Stimulated activated CD8-positive, alpha-beta memory T cell treated with anti-CD3 and anti-CD28 coated beads, Interleukin-2, amount 100 ng/mL, for 48 hours (primary cell): ENCODE measurements at places on chromosomes 3 and 15.

DNA sequence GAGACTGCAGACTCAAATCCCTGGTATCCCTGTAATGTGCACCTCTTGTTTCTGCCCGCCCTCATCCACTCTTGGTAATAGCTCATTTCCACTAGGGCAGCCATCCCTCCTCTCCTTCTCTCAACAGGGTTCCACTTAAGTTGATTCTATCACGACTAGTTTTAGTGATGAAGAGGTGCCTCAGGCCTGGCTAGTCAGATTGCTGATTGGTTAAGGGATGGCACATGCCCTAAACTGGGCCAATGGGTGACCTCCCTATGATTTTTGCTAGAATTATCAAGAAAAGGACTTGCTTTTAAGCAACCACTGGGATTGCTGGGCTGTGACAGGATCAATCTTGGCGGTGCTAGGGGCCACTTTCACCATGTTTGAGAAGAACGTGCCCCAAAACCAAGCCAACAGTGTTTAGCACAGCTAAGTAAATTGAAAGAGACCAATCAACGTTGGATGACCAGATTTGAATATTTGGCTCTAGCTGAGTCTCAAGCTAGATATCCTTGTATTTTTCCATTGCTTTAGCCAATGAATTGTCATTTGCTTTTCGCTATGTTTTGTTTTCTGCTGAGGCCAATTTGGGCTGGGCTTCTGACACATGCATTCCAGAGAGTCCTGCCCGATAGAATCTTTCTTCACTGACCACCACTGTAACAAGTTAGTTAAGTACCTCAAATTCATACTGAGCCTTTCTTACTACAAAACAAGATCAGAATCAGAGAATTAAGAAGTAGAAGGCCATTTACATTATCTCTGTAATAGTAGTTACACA, 131.0 kb downstream of the PDZRN3 start:
- no peak for DNase-seq

DNA sequence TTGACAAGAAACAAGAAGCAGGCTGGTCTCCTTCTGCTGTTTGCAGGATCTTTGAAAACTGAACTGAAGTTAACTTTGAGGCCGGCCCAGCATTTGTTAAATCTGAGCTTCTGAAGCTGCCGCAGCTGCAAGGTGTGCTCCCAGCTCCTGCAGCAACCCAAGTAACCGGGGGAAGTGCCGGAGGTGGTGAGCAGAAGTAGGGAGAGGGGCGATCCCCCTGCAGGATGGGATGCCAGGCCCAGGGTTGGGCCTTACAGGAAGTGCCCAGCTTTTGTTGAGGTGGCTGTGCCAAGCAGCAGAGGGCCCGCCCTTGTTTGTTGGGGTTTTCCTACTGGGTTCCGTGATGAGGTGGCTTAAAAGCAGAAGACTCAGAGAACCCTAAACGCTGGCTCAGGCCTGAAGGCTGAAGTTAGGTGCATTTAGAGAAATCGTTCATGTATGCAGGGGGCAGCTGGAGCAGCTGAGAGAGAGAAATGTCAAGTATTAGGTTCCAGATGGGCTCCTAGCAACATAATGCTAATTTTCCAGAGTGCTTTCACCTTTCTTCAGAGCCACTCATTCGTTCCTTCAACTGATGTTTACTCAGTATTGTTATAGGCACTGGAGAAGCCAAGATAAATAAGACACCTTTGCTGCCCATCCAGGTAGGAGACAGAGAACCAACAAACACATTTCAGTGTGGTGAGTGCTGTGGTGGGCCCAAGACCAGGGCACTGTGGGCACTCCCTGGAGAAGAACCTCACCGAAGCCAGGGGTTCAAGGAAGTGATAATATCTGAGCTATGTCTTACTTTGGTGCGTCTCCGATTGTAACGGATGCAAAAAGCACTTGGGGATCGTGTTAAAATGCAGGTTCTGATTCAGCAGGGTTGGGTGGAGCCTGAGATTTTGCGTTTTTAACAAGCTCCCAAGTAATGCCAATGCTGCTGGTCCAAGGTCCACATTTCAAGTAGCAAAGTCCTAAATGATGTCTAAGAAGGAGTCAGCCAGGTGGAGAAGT, 42.2 kb upstream of the PLCL2 start:
- DNase-seq = peak; percentile 48

GRCh38 chr15:33852094-33852493, 116.2 kb upstream of the CHRM5 start:
- no peak for DNase-seq

DNA sequence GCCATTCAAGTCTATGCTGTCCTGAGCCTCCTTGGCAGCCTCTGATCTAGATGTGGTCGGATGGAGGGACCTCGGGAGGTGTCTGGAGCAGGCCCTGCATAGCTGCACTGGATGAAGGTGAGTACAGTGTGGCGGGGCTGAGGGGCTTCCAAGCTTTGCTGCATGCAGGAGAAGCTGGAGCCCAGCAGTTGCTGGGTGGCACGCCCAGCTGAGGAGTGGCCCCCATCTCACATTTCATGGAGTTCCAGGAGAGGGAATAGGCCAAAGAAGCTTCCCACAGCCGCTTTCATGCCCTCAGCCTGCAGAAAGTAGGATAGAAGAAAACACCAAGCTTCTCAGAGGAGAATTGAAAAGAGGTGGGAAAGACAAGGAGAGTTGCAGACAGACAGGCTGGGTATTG, 48.3 kb upstream of the PRR20G start:
- no peak for DNase-seq

DNA sequence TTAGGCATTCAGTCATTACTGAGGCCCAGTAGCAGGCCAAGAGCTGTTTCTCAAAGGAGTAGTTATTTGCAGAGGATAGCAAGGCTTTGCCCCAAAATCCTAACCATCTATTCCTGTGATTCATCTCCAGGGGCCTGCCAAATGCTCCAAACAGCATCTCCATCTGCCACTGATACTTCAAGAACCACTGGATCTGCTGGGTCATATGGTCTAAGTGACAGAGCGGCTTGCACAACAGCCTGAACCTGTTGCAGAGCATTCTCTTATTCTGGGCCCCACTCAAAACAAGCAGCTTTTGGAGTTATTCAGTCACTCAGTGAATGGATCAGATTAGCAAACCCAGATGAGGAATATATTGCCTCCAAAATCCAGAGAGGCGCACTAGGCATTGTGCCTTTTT, 68.8 kb upstream of the ALDH1A3 start:
- no peak for DNase-seq
